ENCODE measurements at places on chromosomes 1 and 21.

DNA sequence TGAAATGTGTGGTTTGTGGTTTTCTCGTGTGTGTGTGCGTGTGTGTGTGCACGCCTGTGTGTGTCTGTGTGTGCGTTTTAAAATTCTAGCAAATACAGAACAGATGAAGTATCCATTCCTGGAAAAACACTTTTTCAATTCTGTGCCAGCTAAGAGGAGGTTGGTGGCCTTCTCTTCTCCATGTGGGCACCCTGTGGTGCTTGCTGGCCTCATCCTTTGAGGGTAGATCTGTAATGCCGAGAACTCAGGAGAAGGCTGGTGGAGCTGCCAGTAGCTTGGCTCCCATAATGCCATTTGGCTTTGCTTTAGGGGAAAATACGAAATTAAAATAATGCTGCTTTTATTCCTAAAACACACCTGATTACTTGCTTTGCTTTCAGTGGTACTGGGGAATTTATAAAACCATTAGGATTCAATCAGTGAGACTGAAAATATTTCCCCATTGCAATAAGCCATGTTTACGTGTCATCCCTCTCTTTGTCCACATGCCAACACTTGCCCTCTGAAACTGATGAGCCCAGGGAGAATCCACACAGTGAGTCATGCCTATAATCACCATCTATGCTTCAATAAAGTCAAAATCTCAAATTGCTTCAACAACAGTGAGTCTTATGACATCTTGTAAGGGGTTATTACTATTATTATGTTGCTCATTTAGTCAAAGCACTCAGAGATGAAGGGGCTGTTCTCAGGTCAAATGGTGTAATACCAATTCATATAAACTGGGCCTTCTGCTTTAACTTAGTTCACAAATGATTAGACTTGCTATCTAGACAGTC is 39.2 kb downstream of the ABCA4 start:
- DNase-seq, result no peak

DNA sequence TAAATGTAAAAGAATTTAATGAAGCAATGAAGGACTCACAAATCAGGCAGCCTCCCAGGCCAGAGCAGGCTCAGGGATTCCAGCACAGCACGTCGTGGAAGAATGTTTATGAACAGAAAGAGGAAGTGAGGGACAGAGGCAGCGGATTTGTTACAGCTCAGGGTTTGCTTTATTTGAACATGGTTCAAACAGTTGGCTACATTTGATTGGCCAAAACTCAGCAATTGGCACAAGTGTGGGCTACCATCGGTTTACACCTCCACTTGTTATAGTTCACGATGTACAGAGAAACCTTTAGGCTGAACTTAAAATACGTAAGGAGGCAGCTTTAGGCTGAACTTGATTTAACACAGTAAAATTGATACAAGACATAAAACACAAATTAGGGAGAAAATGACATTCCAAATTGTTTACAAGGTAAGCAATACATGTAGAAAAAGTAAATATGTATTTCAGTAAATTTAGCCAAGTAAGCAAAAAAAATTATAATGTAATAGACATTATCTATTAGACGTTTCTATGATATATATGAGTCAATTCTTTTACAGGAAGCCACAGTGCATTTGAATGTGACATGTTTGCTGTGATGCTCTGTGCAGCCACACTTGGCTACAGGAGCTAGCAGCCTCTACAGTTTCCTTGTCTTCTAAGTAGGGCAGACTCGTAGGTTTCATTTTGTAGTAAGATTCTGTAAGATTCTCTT is 126.5 kb downstream of the ADSS2 start:
- peak; percentile 79 for DNase-seq

DNA sequence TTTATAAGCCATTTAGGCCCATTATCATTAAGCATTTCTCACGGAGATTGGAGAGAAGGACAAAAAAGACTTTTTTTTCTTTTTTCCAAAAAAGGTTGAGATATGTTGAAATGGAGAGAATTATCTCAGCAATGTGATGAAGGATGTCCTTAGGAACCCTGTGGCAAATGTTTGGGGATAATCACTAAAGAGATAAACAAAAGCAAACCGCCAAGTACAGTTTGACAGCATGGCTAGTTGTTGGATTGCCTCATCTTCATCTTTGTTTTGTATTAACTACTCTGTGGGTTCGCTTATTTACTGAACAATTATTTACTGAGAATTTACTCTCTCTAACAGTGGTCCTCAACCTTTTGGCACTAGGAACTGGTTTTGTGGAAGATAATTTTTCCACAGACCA is 97.4 kb upstream of the HP1BP3 start:
- no peak for DNase-seq

DNA sequence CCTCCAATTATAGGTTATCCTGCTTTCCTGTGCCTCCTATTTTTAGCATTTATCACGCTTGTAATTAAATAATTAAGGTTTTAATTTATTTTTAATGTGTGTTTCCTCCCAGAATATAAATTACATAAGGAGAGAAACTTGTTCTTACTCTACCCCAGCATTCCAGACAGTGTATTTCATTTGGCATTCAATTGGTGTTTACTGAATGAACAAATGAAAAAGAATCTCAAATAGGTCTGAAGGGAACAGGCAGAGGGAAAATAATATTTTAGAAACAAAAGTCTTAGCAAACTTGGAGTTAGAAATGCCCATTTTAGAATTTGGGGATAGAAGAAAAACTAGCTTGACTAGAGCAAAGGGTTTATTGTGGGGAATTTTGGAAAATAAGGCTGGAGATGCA is 9.9 kb upstream of the RSRP1 start:
- DNase-seq, result no peak

- DNase-seq, result no peak
Observed at GRCh38 chr1:44346184-44346583, 8.9 kb downstream of the ERI3 start.

GRCh38 chr1:157773493-157774350 is 3.2 kb downstream of the FCRL2 start:
- no peak for DNase-seq

DNA sequence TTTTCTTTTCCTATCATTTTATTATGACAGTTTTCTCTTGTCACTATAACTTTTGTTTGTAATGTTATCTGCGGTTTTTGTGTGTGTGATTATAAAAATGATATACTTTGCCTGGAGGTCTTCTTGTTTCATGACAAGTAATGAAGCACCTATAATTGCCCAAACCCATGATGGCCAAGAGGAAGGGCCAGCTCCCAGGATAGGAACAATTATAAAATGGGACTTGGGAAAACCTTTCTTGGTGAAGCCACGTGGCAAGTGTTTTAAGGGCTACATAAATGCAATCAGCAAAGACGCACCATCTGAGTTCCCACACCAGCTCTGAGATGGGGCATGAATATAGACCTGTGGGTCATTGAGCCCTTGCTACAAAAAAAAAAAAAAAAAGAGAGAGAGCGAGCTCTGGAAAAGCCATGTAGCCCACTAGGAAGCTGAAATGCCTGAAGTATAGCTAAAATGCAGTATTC is 462.6 kb upstream of the RUNX1 start:
- no peak for DNase-seq

GRCh38 chr1:200906491-200906890 is 11.8 kb downstream of the INAVA start:
- DNase-seq, result no peak

DNA sequence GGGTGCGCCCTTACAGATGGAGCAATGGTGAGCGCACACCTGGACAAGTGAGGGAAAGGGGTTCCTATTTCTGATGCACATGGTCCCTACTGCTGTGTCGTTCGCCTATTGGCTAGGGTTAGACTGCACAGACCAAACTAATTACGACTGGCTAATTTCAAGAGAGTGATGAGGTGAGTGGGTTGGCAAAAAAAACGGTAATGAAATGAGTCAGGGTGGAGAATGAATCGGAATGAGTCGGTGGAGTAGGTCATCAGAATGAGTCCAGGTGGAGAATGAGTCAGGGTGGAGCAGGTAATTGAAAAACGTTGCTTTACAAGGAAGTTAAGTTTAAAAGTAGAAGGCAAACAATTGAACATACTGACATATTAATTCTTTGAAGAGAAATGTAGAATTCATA is 79.8 kb downstream of the WDR4 start:
- DNase-seq, result peak; percentile 45

GRCh38 chr1:161915051-161915503 is 108.6 kb downstream of the OLFML2B start:
- DNase-seq, result peak; percentile 45

- no peak for DNase-seq
Observed at GRCh38 chr1:47212636-47213229, 19.3 kb downstream of the TAL1 start.

DNA sequence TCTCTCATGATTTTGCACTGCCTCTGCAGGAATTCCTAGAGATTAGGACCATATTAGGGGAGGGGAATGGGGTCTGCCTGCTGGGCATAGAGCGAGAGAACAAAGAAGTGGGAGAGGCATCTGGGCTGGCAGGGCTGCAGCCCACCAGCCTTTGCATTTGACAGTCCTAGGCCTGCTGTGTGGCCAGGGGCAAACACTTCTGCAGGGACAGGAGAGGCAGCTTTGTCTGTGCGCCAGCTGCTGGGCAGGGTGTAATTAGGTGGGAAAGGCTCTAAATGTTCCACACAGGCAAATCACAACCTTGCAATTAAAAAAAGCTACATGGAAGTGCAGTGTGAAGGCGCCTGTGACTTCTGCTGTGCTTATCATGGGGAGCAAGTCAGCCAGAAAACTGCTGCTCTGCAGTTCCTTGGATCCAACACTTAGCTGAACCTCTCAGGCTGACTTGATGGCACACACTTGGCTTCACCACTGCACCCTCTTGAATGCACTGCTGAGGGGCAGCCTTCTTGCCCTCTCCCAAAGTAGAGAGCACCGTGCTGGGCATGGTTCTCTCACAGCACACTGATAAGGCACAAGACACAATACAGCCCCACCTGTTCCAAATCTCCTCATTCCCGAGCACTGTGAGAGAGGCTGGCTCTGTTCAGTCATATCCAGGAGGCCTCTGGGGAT is 73.6 kb upstream of the TLR5 start:
- peak; percentile 19 for DNase-seq
